ENCODE measurements at places on chromosomes 4 and X. TPM values are rescaled to one million over a fixed set of nuclear protein-coding genes. Genes with fewer than 3 reads are reported as not detected.

The ETNPPL gene
- total RNA-seq = not detected

The FREM3 gene
- not detected for total RNA-seq

The EDA gene
- total RNA-seq = 2.2 TPM

The IRAK1 gene
- 131 TPM for total RNA-seq

- DNase-seq = peak; percentile 55
These were observed 208.4 kb downstream of the NWD2 start for GRCh38 chr4:37452952-37453280.

GRCh38 chr4:48189731-48190130 is 55.7 kb upstream of the TXK start:
- DNase-seq = no peak

DNA sequence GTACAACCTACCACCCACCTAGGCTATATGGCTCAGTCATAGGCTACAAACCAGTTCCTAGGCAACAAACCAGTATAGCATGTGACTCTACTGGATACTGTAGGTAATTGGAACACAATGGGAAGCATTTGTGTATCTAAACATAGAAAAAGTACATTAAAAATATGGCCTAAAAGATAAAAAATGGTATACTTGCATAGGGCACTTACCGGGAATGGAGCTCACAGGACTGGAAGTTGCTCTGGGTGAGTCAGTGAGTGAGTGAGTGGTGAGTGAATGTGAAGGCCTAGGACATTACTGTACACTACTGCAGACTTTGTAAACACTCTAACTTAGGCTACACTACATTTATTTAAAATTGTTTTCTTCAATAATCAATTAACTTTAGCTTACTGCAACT is 139.2 kb upstream of the RBPJ start:
- no peak for DNase-seq

DNA sequence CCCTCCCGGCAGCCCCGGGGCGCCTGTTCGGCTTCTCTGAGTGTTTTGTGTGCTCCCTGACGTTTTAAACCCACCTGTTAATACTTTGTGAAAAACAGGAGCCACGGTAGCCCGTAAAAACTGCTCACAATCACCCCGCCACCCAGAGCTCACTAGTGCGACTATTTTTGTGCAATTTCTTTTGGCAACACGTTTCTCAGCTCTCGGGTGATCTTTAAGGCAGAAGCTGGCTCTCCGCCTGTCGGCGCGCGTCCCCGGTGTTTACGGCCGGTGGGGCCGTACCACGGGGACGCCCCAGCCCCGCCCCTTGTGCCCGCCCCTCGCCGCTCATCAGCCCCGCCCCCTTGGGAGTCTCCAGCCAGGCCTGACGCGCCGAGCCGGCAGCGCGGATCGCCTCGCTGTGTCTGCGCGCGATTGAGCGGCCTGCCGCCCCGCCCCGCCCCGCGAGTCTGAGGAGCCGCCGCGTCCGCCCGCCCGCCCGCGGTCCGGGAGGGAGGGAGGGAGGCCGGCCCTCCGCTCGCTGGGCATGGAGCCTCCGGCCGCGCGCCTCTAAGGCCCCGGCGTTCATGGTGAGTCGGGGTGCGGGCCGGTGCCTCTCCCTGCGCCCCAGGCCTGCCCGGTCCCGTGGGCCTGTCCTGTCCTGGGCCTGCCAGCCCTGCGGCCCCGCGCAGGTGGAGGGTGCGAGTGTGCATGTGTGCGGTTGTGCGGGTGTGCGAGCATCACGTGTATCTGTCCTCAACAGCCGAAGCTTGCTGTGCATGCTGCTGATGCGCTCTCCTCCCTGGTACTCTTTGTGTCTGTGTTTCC is 56.2 kb upstream of the TADA2B start:
- peak; percentile 95 for DNase-seq

GRCh38 chr4:113436360-113436759 is 325.2 kb downstream of the CAMK2D start:
- no peak for DNase-seq

GRCh38 chr4:56817840-56818491 is 3.5 kb downstream of the SPINK2 start:
- peak; percentile 41 for DNase-seq

GRCh38 chr4:108372681-108373080 is 203.9 kb upstream of the LEF1 start:
- DNase-seq = peak; percentile 23

DNA sequence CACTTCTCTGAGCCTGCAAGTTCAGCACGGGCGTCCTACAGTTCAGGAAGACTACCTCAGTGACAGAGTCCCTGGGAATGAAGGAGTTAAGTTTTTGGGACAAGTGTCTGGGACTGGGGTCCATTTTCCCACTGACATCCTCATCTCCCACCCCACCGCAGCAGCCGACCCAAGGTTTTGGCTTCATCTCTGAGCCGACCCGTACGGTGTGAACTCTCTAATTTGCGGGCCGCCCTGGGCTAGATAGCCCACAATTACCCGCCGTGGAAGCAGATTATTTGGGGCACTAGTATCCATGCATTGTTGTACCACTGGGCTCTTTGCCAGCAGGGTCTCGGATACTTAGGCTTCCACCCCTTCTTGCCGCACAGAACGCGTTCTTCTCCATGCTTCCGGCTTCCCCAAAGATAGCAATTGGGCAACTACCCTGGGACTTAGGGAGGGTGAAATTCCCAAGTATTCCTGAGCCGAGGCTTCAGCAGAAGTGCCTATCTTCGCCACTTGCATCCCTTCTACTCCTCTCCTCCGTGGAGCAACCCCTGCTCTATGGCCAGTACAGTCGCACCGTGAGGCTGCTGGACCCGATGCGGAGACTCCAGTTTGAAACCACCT is 2.4 kb downstream of the IL1RAPL2 start:
- no peak for DNase-seq

DNA sequence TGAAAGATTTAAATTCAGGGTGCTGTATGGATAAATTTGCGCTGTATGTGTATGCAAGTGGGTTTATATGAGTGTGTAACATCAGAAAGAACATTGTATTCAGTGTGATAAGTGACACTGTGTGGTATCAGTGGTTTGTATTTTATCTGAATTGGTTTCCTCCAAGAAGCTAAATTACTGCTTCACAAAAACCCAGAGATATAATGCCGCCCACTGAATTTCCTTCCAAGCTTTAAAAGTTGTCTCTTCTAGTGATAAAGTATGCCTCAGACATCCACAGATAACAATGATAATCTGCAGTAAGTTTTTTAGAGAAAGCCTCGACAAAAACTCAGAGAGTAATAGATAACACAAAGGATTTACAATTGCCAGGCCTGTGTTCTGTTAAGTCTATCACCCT is 710.6 kb upstream of the HS3ST1 start:
- no peak for DNase-seq

DNA sequence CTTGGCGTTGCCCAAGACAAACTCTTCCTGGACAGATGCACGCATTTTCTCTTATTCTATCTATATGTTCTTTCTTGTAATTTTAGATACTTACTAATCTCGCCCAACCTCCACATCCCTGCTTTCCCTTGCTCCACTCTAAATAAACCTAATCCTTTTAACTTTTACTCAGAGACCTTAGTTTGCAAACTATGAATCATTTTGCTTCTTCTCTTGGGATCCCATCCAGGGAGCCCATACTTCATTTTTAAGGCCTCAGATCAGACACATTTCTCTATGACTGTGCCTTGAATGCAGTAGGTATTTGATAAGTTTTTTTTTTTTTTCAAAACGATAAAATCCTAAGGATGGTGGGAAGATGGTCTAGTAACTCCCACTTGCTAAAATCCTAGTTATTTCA is 353.8 kb upstream of the HAND2 start:
- DNase-seq = no peak

GRCh38 chrX:78754917-78755316 is 7.4 kb downstream of the LPAR4 start:
- no peak for DNase-seq

DNA sequence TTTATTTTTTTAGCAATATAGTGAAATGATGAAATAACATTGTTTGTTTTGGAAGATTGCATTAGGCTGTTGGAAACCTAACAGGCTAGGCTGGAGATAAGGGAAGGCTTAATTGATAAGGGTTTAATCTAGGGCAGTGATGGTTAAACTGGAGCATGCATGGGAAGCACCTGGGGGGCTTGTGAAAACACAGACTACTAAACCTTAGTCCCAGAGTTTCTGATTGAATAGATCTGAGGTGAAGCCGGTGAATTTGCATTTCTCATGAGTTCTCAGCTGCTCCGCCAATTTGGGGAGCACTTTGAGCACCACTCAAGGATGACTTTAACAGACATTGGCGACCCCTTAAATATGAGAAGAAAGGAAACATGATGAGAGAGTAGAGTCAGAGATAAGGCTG is 11.5 kb downstream of the STK26 start:
- no peak for DNase-seq

- DNase-seq = peak; percentile 81
These were observed 9.8 kb upstream of the ANXA5 start for GRCh38 chr4:121706595-121707021.

DNA sequence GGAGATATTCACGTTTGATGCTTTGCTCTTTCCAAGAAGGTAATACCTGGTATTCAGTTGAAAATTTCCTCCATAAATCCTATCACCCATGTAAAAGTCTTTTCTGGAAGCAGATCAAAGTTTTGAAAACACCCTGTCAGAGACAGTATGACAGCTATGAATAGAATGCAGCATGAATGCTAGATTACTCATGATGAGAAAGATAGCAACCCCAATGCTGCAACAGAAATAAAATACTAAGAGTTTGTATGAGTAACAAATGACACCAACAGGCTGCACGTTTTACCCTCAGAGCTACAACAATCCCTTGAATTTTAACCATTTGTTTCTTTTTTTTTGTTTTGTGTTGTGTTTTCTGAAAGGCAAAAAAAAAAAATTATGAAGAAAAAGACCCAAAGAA is 108.6 kb downstream of the ARHGAP6 start:
- DNase-seq = no peak

DNA sequence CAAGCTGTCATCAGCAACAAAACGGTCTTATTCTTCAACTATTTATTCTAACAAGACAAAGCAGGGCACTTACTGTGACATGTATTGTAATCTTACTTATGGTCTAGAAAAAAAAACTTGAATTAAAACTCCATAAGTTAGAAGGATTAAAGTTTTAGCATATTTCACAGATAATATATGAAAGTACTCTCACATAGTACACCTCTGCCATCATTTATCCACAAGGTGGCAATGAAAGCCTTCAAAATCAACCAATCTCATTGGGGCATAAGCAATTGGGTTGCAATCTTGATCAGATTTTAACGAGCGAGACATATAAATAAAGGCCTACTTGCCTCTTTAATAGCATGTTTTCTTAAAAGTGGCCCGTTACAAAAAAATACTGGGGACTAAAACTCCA is 1382.9 kb downstream of the FAM133A start:
- no peak for DNase-seq

GRCh38 chrX:151167791-151168345 is 8.5 kb upstream of the GPR50 start:
- DNase-seq = no peak

GRCh38 chr4:2281575-2282343 is 19.9 kb upstream of the MXD4 start:
- DNase-seq = peak; percentile 82
